ENCODE measurements at places on chromosomes 11 and 22.

- no peak for DNase-seq
Measured at GRCh38 chr11:82465481-82465880, 268.2 kb downstream of the FAM181B start.

DNA sequence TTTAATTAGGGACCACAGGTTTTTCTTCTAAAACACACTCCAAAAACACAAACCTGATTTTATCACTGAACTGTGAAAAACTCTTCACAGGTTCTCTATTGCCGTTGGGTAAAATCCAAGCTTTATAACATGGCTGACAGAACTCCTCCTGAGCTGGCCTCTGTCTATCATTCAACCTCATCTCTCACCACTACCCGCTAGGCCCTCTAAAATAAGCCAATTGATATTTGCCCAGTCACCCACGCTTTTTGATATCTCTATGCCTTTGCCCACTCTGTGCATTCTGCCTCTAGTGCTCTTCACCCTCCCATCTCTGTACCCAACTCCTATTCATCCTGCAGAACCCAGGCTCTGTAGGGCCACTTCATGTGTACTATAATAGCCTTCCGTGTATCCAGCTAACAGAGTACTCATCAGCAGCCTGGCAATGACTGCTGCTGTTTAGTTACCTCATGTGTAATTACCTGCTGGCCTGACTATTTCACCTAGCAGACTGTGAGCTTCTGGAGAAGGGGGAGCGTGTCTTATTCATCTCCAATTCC is 1.1 kb upstream of the CNGA4 start:
- DNase-seq = no peak

GRCh38 chr11:106384429-106384828 is 307.0 kb downstream of the AASDHPPT start:
- no peak for DNase-seq

DNA sequence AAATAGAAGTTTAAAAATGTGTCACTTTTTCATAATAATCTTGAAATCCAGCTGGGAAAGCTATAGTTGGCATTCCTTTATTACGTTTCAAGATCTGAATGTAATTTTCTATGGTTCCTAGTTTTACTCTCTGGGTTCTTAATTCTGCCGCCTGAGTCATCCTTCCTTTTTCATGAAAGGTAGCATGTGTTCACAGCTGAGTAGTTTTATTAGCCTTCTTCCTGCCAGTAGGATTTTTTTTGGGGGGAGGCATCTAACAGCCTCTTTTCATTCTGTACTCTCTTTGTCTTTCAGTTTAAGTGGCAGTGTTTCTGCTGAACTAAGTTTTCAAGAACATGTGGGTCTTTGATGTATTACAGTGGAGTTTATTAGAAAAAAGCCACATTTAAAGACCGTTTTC is 36.5 kb downstream of the OR2AG2 start:
- peak; percentile 78 for DNase-seq

- DNase-seq = no peak
Measured at GRCh38 chr11:130400781-130401483, 27.5 kb downstream of the ADAMTS8 start.

DNA sequence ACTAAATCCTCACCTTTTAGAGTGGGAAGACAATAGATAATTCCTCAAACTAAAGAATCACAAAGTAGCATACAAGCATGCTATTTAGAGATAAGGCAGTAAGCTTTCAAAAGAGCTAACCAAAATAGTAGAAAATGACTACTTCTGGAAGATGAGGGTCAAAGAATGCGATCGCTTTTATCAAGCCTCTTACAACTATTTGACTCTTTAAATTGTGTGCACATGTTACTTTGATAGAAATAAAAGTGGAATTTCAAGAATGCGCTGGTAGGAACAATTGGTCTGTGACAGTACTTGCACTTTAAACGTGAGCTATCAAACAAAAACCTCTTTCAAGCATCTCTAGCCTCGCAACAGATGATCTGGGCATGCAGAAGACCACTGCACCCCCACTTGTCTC is 97.3 kb downstream of the COMMD9 start:
- DNase-seq = no peak

GRCh38 chr11:100574894-100575769 is 112.0 kb upstream of the ARHGAP42 start:
- peak; percentile 30 for DNase-seq

DNA sequence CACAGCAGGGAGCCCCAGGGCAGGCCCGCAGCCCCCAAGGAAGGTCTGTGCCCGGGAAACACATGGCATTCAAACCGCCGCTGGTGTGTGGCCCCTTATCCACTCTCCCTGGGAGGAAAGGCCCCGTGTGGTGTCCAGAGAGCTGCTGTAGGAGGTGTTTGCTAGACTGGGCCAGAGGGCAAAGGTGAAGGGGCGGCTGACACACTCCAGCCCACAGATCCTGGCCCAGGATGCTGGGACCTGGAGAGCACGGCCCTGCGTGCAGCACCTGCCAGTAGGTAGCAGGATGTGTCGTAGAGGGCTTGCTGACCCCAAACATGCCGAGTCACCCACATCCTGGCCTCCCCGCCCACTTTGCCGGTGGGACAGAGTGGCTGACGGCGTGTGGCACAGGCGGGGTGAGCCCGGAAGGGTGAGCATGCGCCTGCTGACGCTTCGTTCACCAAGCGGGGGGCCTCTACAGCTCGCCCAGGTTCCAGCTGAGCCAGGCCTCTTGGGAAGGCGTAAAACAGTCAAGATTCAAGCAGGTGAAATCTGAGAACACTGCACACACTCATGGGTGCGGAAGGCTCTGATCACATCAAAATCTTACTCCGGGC is 11.0 kb downstream of the OSBPL5 start:
- no peak for DNase-seq

GRCh38 chr11:69746752-69747742 is 28.1 kb downstream of the FGF4 start:
- no peak for DNase-seq

GRCh38 chr22:21592422-21592821 is 24.9 kb downstream of the UBE2L3 start:
- no peak for DNase-seq

DNA sequence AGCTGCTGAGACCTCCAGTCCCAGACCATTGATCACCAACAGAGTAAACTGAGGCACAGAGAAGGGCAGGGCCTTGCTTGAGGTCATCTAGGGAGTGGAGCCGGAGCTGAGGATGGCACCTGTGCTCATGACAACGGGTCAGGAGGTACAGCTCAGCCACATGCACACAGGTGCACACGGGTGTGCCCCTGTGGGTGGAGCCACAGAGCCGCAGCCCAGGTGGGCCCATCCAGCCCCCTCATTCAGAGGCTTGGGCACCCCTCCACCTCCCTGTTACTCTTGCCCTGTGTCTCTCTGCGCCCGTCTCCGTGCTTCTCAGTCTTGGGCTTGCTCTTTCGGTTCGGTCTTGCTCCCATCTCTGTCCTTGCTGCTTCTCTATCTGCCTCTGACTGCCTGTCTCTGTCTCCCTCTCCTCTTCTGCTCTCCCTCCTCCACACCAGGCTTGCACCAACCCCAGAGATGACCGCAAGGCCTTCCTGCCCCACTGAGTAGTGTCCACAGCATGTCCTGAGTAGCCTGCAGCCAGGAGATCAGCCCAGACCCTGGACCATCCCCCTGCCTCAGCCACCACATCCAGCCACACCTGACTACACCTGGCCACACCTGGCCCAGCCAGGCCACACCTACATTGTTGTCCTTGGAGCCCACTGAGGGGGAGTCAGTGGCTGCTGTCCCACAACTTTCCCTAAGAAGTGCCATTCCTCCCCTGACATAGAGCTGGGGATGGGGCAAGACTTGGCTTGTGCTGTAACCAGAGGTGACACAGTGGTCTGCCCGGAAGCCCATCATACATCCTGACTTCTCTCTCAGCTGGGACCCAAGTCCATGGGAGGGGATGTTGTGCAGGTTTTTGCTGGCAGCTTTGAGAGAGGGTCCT is 39.3 kb upstream of the CRYBB3 start:
- no peak for DNase-seq

- DNase-seq = no peak
Measured at GRCh38 chr22:43001271-43002201, 13.4 kb downstream of the PACSIN2 start.

DNA sequence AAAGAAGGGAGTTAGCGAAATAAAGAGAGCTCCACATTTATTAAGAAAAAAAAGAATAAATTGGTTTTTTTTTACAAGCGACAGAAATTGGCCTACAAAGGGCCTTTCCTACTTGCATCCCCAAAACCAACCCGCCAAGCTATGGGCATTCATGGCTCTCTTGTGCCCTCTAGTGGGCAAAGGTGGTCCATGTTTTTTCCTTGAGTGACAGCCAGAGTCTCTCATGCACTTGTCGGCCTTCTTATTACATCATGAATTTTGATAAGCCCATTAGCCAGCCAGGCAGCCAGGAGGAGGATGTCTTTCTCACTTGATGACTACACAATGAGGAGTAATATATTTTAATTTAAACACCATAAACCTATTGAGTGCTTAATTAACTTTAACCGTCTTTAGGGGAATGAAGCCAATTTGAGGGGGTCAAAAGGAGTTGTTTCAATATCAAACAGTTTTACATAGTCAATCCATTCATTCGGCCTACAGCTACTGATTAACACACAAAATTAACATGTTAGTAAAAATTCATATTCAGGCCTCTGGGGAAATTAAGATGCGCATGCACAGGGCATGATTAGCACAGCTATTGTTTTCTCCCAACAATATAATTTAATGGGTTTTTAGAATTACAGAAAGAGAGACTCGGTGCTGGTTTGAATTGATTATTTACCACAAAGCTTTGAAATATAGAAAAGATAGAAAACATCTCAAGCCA is 85.5 kb downstream of the RCN1 start:
- DNase-seq = peak; percentile 55

GRCh38 chr11:6670202-6670830 is 12.8 kb downstream of the MRPL17 start:
- DNase-seq = no peak

GRCh38 chr11:60809249-60809648 is 24.1 kb downstream of the MS4A10 start:
- no peak for DNase-seq

- no peak for DNase-seq
Measured at GRCh38 chr22:44019846-44020245, 4.3 kb upstream of the PARVB start.

- DNase-seq = no peak
Measured at GRCh38 chr11:45331839-45332238, 45.7 kb upstream of the SYT13 start.

GRCh38 chr11:29780756-29781155 is 236.1 kb downstream of the KCNA4 start:
- DNase-seq = peak; percentile 85

DNA sequence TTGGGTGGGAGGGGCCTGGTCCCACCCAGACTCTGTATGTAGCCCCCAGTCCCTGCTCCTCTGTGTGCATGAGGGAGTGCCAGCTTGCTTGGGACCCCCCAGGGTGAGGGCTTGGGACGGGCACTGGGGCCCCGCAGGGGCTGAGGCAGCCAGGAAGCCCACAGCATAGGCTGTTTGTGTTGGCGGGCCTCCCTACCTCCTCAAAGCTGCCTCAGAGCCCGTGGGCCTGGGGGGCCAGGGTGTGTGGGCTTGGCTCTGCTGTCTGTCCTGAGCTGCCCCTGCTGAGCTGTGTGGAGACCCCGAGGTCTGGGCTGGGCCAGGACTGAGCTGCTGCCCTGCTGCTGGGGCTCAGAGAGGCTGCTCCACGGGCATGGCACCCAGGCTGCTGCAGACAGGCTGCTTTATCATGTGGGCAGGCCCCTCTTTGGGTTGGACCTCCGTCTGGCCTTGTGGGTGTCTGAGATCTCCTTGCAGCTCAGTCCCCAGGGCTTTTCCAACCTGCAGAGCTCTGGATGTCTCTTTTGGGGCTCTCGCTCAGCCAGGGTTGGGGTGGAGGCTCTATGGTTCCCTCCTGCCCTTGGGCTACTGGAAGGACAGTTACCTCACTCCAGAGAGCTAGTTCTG is 3.3 kb downstream of the TSPAN4 start:
- no peak for DNase-seq

DNA sequence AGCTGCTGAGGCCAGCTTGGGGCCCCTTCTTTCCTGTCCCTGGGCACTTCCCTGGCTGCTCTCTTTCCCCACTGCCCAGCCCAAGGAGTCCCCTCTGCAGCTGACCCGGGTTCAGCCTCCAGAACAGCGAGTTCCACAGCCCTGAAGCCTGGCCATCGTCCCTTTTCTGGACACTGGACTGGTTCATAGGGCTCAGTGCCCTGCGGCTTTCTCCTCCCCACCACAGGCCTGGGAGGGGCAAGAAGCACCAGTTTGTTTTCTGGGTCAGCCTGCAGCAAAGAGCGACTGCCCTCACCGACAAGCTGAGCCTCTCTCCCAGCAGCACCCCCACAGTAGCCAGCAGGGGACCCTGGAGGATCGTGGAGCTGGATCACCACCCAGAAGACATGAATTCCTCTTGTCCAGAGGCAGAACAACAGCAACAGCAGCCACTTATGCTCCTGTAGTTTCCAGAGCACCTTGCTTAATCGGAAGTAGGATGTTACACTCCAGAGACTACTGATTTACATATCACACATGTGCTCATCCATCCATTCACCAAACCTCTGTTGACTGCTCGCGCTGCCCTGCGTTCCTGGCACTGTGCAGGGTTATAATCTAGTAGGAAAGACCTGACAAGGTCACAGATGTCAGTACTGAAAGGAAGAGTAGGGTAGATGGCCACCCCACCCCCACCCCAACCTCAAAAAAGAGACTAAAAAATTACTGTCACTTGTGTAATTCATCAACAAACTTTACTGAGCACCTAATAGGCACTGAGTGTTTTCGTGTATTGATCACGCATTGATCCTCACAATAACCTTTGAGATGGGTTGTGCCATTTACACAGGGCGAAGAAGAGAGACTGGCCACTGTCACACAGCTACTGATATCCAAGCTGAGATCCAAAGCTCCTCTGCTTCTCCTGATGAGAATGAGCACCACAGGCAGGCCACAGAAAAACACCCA is 13.0 kb upstream of the CXCR5 start:
- DNase-seq = peak; percentile 47

Data from kidney glomerular epithelial cell (primary cell).